ENCODE measurements at places on chromosomes 11 and 22.

DNA sequence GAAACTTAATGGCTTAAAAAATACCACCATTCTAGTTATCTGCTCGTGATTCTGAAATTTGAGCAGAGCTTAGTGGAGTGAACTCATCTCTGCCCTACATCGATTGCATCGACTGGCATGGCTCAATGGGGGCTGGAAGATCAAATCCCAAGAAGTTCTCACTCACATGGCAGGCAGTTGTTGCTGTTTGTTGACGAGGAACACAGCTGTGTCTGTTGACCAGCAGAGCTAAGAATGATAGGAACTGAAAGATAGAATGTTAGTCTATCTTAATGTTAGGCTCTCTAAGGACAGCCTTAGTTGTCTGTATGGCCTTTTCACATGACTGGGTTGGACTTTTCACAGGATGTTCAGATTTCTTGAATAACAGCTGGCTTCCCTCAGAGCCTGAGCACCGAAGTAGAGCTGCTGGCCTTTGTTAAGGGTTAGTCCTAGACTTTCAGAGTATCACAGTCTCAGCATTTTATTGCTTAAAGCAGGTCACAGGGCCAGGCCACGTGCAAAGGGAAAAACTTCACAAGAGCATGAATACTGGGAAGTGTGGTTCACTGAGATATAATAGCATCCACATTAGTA lies 31.6 kb upstream of the IZUMO1R start:
- DNase-seq, result no peak

- no peak for DNase-seq
Observed at GRCh38 chr11:125111001-125111342, 454 bp downstream of the TMEM218 start.

- DNase-seq, result no peak
Observed at GRCh38 chr11:100942016-100942415, 187.6 kb downstream of the PGR start.

DNA sequence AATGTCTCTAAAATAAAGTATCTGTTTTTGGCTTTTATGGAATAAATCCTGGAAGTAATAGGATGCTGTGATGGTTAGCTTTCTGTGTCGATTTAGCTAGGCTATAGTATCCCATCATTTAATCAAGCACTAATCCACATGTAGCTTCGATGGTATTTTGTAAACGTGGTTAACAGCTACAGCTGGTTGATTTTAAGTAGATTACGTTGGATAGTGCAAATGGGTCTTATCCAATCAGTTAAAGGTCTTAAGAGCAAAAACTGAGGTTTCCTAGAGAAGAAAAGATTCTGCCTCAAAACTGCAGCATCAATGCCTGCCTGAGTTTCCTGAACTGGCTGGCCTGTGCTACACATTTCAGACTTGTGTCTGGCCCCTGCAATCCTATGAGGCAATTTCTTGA lies 314.2 kb upstream of the SORL1-AS1 start:
- no peak for DNase-seq

DNA sequence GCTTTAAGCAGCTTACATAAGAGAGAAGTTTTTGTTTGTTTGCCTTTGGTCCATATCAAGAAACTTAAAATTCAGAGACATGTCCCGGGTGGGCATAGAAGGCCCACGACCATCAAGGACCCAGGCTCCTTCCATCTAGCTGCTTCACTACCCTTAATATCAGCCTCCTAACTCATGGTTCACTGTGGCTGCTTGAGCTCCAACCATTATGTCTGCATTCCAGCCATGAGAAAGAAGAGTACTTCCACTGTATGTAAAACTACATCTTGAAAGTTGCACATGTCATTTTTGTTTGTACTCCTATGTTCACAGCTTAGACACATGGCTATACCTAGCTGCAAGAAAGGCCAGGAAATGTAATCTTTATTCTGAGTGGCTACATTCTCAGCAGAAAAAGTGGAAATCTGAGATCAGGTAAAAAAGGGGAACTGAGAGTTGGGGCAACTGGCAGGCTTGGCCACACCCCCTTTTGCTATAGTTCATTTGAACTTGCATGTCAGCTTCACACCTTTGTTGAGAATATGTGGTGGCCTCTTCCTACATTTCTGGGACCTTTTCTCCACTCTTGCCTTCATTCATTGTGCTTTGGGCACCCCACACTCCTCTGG lies 81.3 kb upstream of the TP53I11 start:
- no peak for DNase-seq

DNA sequence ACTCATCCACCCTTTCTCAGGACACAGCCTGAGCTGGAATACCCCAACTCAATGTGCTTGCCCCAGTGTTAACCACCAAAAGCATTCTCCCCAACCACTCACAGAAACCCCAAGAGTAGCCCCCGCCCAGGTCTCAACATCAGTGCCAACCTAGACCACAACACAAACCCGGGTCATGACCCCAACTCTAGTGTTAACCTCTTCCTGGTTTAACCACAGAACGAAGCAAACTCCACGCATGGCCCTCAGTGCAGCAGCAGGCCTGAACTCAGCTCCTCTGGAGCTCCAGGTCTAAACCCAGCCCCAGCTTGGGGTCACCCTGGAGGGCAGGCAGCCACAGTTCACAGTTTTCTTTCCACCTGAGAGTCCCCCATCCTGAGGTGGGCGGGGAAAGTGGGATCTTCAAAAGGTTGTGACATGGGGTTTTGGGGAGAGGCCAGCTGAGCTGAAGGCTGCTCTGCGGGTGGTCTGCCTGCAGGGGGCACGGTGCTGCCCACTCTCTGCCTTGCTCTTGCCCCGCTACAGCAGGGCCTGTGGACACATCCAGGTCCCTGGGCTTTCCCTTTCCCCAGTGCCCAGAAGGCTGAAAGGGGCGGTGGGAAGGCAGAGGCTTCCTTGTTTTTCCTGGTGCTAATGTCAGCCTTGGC lies 37.9 kb downstream of the NECTIN1 start:
- DNase-seq, result no peak

DNA sequence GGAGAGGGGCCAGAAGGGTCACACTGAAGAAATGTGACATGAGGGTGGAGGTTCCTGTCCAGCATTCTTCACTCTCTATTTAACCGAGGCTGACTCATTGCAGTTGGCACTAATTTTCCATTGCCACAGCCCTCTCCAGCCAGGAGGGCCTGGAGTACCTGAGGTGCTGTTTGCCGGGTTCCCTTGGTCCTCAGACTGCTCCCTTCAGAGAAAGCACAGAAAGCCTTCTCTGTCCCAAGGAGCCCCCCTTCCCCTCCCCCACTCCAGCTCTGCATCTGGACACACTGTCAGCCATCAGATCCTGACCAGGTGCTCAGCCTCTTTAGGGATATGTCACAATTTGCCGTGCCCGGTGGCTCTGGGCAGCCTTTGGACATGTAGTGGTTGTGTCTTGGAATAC lies 3.2 kb upstream of the C11orf91 start:
- DNase-seq, result no peak

- DNase-seq, result no peak
Observed at GRCh38 chr11:41943656-41944055, 484.2 kb upstream of the LRRC4C start.

DNA sequence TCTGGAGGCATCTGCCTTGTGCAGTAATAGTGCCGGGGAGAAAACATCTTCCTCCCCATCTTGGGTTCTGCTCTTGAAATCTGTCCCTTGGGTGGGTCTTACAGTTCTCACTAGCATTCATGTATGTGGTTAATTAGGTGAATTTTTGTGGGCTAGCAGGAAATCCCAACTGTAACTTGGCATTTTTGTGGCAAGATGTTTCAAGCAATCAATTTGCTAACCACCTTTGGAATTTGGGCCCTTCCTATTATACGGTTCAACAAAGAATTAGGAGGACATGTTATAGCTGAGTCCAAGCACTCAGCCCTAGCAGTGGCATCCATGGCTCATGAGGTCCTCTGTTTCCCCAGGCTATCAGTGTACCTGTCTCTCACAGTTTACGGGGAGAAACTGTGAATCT lies 89.1 kb upstream of the MTNR1B start:
- DNase-seq, result no peak

DNA sequence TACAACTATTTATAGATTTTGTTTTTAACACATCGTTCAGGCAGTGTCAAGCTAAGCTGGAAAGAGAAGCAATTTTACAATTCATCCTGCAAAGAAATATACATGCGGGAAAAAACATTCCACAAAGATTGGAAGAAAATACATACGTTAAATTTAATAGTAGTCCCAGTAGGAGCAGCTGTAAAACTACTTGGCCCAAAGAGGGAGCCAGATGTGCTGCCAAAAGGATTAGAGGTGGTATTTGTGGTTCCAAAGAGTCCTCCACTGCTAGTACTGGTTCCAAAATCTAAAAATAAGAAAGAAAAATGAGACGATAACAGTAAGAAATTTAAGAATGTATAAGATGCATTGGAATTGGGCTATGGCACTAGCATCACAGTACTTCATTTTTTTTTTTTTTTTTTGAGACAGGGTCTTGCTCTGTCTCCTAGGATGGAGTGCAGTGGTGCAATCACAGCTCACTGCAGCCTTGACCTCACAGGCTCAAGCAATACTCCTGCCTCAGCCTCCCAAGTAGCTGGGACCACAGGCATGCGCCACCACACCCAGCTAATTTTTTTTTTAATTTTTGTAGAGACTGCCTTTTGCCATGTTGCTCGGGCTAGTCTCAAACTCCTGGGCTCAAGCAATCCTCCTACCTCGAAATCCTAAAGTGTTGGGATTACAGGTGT lies 21.5 kb downstream of the NUP98 start:
- no peak for DNase-seq

- no peak for DNase-seq
Observed at GRCh38 chr11:44167046-44167445, 71.6 kb downstream of the EXT2 start.

- no peak for DNase-seq
Observed at GRCh38 chr11:11291041-11292015, 61.7 kb downstream of the CSNK2A3 start.

GRCh38 chr11:36367806-36368680 lies 72.0 kb downstream of the PRR5L start:
- DNase-seq, result no peak

DNA sequence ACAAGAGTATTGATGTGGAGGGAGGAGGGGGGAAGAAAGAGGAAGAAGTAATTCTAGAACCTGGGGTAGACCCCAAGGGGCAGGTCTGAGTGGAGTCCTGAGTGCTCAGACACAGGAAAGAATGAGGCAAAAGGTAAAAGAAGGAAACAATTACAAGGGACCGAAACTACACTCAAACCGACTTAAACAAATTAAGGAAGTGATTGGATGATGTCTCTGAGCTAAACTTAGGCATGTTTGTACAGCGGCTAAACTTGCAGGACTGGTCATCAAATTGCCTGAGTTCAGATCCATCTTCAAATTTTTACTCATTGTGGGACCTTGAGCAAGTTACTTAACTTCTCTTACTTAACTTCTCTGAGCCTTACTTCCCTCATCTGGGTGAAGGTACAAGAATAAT lies 86.3 kb upstream of the LRRC55 start:
- no peak for DNase-seq

- no peak for DNase-seq
Observed at GRCh38 chr11:6844356-6844755, 1.1 kb upstream of the OR10A5 start.

DNA sequence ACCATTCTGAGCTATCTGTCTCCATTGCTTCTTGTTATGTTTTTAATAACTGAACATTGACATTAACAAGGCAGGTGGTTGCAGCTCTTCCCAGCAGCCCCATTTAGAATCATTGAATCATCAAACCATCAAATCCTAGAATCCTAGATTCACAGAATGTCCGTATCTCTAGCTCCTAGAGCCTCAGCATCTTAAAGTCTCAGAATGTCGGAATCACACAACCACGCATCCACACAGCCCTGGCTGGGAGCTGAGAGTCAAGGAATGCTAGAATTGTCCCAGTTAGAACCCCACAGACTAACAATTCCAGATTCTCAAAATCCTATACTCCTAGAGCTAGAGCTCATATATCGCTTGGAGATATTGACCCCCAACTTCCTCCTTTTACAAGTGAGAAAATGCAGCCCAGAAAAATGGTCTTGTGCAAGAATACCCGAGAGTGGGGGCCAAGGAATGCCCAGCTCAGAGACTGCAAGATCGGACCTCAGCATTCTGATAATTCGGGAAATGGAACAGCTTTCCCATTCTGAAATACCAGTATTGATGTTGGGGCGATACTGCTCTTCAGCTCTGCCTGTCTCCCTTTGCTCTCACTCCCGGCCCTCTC lies 38.8 kb downstream of the PDE2A start:
- no peak for DNase-seq

- DNase-seq, result no peak
Observed at GRCh38 chr11:91263496-91264365, 960.9 kb upstream of the FAT3 start.

- DNase-seq, result no peak
Observed at GRCh38 chr11:46049325-46049897, 71.8 kb downstream of the PHF21A start.

DNA sequence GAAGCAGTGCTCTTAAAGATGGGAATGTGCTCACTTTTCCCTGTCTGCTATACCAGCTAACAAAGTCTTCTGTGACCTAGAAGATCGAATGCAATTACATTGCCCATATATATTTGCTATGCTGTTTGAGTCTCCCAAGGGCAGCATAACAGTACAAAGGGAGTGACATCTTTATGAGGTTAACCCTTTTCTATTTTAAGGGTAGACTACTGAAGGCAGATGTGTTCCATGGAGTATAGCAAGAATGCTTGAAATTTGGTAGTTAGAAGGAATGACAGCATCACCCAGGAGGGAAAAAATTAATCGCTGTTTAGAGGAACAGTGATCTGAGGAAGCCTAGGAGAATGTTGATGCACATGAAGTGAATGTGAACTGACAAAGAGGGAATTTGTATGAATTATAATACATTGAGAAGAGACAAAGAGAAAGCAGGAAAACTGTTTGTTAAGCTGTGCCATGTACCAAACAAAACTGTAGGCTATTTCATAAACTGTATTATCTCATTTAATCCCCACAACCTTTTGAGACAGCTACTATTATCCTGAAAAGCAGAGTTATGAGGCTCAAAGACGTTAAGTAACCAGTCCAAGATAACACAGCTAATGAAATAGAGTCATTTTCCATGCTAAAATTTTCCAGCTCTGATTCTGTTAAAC lies 13.0 kb downstream of the MAML2 start:
- DNase-seq, result no peak

GRCh38 chr11:61833926-61834277 lies 5.8 kb downstream of the FADS2 start:
- DNase-seq, result no peak

DNA sequence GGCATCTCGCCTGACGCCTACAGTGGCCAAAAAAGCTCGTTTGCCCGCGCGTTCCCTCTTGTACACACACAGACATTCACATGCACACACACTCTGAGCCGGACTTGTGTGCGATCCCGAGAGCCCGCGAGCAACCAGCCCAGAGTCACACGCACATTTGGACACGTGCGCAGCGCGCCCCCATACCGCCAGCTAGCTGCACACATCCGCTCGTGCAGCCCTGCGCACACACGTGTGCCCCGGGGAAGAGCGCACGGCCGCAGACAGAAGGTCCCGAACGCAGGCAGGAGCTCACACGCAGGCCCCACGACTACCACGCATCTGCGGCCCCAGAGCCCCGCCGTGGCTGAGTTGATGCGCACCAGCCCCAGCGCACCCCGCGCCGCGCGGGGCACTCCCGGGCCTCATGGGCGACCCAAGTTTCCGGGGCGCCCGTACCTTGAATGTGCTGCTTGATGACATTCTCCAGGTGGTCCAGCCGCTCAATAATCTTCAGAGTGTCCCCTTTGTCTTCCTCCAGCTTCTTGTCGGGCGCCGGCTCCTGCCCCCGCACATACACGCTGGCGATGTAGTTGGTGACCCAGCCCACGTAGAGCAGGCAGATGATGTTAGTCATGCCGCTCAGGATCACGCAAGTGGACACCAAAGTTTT lies 758 bp downstream of the GALNT18 start:
- peak; percentile 14 for DNase-seq

GRCh38 chr11:130237282-130238006 lies 77.3 kb downstream of the ZBTB44 start:
- no peak for DNase-seq

- DNase-seq, result no peak
Observed at GRCh38 chr11:94031625-94032024, 10.5 kb downstream of the HEPHL1 start.
